ENCODE measurements at places on chromosomes 2 and 18. TPM values are rescaled to one million over a fixed set of nuclear protein-coding genes. Genes with fewer than 3 reads are reported as not detected.
A peak's percentile ranks its signal among the peaks of the same experiment; 100 is the strongest.

GRCh38 chr2:118837067-118837466 lies 10.4 kb downstream of the EN1 start:
- DNase-seq = no peak

DNA sequence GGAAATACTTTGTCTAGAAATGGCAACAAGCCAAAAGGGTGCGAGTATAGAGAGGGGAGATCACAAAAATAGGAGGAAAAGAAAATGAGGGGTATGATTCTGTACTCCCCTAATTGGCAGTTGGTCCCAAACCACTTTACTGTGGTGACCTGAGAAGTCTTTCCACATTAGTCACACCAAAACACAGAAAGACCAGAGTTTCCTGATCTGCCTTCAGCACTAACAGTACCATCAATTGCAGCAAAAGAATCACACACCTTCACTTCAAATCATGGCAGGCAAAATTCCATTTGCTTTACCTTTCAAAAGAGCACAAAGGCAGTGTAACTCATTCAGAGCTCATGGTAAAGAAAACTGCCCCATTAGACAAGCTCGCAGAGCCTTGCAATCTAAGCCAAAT lies 86.8 kb downstream of the ALK start:
- DNase-seq = no peak

- no peak for DNase-seq
Measured at GRCh38 chr18:21483051-21483450, 117.5 kb downstream of the ESCO1 start.

GRCh38 chr18:1796636-1797035 lies 774.7 kb downstream of the METTL4 start:
- no peak for DNase-seq

DNA sequence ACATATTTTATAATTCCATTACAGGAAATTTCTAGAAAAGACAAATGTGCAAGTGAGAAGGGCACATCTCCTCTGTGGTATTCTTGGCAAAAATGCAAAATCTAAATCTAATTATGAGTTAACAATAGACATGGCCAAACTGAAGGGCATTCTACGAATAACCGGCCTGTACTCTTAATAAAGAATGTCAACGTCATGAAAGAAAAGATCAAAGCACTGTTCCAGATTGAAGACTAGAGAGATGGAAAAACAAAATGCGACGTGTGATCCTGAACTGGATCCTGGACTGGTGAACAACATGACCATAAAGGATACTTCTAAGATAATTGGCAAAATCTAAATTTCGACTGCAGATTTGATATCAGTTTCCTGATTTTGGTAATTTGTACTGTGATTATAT lies 3.0 kb downstream of the CDKL4 start:
- DNase-seq = no peak

DNA sequence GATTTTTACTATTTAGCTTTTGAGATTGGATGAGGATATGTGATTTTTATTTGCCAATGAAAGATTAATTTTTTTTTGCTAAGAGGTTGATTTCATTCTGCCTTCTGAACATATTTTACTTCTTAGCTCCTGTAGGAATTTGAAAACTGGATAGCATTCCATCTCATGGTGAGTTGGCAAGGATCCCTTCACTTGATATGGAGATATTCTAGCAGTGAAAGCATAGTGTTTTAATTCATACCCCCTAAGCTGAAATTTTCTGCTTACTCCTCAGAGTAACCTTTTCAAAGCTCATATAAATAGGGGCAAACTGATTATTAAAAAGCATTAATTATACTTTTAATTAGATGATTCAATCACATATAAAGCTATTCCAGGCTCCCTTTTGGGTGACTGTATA lies 61.0 kb upstream of the KCNJ3 start:
- DNase-seq = no peak

DNA sequence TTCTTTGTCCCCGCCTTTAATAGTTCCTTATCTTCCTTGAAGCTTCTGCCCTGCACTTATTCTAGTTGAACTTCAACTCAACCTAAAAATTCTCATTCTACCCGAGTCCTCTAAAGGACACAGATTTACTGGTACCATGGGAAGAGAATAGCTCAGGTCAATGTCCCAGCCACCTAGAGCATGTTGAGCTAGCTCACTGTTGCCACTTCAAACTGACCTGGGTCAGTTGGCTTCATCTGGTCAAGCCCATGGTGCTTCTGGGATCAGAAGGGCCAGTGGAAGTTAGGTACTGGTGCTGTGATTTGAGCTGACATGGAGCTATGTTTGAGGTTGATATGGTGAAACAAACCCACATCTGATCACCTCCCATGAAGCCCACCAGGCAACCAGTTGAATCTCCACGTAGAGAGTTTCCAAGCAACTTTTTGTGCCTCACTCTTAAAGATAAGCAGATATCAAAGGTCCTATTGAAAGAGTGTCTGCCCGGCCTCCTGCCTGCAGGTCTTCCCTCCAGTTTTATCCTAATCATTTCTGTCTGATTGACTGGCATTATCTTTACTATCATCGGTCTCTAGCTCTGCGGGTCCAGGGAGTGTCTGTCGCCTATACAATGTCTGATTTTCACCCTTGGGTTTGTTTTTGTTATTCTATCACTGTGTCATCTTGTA lies 17.2 kb downstream of the GREB1 start:
- DNase-seq = no peak

DNA sequence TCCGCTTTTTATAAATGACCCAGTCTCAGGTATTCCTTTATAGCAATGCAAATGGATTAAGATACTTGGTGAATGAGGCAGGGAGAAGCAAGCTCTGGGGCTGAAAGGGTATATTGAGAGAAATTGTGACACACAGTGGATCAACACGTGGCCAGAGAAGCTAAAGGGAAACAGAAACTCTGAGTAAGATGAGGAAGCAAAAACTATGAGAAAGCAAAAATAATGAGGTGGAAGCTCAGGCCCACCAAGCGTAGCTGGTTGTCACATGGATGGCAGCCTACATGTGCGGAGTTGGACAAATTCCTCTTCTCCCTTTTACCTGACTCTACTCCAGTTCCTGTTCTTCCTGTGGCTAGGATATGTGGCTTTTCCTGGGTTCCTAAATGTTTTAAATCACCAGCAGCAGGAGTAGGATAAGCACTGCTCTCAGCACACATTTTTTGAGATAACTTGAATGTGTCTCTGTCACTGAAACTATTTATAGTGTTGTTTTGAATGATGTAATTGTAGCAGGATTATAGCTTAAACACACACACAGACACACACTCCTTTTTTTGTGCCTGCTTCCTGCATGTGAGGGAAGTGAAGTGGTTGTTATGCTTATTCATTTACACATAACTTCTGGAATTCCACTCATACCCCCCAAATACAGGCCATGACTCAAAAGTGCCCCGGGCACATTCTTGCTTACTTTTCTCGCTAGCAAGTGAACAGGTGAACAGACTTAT lies 30.1 kb upstream of the EPC2 start:
- DNase-seq = peak; percentile 44

Gene SCYGR4
- total RNA-seq = not detected

DNA sequence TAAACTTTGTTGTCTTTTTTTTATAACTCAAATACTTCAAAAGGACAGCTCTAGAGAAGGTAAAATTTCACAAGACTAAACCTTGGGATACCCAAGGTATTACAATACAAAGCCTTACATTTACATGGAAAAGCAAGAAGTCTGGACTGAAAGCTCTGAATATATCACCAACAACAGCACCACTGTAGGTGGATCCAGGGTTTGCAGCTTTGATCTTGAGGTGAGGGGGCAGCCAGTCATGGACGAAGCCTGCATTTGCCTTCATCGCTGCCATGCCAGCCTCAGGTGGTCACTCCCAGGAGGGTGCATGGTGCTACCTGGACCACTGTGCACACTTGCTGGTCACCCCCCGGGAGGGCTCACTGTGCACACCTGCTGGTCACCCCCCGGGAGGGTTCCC lies 36.6 kb downstream of the RBFA start:
- no peak for DNase-seq

Gene TOGARAM2
- 0.78 TPM for total RNA-seq
